ENCODE measurements at places on chromosomes 1 and 21.

DNA sequence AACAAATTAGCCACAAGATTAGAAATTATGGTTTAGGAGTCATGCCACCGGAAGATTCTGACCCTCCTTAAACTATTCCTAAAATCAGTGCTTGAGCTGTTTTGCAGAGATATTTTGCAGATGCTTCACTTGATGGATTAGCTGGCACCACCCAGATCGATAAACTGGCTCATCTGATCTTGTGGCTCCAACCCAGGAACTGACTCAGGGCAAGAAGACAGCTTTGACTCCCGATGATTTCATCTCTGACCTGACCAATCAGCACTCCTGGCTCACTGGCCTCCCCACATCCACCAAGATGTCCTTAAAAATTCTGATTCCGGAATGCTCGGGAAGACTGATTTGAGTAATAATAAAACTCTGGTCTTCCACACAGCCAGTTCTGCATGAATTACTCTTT is 221.6 kb downstream of the RHOU start:
- DNase-seq, result no peak

- no peak for DNase-seq
Measured at GRCh38 chr1:76577525-76578185, 289.6 kb upstream of the ST6GALNAC5 start.

DNA sequence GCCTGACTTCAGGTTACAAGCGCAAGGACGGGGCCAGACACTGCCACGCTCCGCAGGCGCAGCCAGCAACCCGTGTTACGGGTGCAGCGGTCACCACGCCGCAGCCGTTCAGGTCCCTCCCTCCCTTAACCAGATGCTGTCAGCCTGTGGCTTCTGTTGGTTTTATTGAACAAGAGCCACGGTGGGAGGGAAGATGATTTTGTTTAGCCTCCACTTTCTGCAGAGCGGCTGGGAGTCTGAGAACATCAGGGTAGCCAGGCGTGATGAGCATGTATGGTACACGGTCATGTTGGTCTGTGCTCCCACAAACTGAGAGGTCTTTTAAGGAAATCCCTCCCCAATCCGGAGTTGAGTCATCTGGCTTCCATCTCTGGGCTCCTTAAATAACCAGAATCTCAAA is 18.5 kb upstream of the ADARB1 start:
- DNase-seq, result no peak

DNA sequence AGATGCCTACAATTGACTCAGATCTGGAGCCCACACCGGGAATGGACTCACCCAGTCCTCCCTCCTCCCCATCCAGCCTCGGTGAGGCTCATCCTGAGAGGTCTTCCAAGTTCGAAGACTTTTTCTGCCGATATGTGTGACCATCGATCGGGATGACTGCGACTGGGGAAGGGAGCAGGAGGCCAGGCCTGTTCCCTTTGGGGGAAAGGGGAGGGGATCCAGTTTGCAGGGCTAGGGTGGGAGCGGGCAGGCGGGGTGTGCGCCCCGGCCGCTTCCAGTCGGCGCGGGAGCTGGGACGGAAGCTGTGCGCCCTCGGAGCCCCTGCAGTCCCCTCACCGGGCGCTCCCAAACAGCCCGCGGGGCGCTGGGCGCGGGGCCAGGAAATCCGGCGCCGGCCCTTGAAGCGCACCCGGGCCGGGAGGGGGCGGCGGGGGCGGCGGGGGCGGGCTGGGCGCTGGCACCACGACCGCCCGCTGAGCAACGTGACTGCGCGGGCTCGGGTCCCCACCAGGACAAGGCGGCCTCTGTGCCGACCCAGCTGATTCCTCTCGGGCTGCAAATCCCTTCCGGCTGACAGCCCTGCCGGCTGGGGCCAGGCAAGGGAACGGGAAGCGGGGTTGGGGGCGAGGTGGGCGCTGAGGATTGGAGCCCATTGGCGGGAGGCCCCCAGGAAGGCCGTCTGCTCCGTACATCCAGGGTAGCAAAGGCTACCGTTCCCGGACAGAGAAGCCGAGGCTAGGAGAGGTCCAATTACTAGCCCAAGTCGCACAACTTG is 103.9 kb downstream of the EBNA1BP2 start:
- DNase-seq, result no peak

GRCh38 chr1:210089855-210090254 is 142.7 kb upstream of the SERTAD4 start:
- DNase-seq, result no peak

DNA sequence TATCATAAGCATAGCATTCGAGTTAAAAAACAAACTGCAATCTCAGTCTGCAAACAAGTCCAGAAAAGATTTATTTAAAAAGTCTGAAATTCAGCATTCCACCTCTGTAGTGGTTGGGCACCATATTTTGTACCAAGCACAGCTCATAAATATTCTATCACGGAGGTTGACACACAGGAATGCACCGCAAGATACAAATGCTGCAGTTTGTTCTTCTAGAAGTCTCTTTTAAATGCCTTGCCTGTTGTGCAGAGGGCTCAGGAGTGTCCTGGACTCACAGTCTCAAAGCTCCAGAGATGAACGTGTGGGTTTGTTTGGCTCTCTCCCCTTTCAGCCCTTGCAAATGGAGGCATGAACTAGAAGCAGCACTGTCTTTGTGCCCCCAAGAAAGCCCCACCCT is 212.4 kb upstream of the USP24 start:
- DNase-seq, result no peak

- no peak for DNase-seq
Measured at GRCh38 chr1:36562181-36562685, 79.5 kb upstream of the CSF3R start.

DNA sequence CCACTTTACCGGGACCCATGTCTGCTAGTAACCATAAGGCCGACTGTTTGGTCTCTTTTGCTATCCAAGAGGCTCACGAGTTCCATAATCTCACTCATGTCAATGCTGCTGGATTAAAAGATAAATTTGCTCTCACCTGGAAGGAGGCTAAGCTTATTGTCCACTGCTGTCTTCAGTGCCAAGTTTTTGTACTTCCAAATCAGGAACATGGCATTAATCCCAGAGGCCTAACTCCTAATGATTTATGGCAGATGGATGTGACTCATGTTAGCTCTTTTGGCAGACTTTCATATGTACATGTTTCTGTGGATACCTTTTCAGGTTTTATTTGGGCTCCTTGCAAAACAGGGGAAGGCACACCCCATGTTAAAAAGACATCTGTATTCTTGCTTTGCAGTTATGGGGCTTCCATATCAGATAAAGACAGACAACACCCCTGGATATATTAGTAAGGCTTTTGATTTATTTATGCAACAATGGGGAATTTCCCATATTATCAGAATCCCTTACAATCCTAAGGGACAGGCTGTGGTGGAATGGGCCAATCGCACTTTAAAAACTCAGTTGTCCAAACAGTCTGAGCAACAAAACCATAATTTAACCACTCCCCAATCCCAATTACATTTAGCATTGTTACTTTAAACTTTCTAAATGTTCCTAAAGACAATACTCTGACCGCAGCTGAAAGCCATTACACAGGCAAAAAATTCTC is 162.7 kb downstream of the IER5 start:
- no peak for DNase-seq

DNA sequence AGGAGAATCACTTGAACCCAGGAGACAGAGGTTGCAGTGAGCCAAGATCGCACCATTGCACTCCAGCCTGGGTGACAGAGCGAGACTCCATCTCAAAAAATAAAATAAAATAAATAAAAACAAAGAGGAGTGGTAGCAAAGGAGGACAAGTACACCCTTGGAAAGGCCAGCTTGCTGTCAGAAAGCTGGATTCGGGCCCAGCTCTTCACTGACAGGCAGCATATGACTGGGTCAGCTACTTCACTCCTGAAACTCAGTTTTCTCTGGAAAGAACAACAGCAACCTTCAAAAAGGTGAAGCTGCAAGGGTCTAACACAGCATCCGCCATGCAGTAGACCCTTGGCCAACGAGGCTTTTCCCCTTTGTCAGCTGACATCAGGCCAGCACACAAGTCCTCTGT is 156.0 kb upstream of the TIAM1 start:
- DNase-seq, result no peak

- DNase-seq, result no peak
Measured at GRCh38 chr1:209945377-209945776, 7.4 kb downstream of the SYT14 start.

DNA sequence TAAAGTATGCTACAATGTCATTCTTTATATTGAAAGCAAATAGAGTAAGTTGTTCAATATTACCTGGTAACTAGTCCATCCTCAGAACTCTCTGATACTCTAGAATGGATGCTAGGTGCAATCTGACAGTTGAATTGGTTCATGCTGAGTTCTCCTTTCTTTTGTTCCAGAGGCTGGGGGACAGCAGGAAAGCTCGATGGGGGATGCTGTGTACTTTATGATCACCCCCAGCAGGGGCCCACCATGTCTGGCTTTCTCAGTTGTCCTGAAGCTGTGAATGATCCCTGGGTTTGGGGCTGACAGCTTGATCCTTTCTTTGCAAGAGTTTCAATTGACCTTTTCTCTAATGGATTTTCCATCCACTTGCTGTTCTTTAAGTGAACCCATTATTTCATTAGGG is 22.5 kb downstream of the FMN2 start:
- DNase-seq, result no peak

DNA sequence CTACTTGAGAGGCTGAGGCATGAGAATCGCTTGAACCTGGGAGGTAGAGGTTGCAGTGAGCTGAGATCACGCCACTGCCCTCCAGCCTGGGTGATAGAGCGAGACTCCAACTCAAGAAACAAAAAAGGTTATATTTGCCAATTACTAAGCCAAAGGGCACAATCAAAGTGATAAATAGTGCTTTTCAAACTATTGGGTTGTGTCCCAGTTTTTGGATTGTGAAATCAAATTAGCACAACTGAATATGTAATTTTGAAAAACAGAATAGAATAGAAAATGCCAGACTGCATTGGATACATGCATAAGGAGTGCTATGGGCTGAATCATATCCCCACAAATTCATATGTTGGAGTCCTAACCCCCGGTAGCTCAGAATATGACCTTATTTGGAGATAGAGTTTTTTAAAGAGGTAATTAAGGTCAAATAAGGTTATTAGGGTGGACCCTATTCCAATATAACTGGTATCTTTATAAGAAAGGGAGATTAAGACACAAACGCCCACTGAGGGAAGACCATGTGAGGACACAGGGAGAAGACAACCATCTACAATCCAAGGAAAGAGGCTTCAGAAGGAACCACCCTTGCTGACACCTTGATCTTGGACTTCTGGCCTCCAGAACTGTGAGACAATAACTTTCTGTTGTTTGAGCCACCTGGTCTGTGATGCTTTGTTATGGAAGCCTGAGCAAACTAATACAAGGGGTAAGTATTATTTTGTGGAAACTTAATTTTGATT is 42.9 kb upstream of the HUNK start:
- no peak for DNase-seq

GRCh38 chr1:3159996-3160395 is 91.0 kb downstream of the PRDM16 start:
- no peak for DNase-seq

DNA sequence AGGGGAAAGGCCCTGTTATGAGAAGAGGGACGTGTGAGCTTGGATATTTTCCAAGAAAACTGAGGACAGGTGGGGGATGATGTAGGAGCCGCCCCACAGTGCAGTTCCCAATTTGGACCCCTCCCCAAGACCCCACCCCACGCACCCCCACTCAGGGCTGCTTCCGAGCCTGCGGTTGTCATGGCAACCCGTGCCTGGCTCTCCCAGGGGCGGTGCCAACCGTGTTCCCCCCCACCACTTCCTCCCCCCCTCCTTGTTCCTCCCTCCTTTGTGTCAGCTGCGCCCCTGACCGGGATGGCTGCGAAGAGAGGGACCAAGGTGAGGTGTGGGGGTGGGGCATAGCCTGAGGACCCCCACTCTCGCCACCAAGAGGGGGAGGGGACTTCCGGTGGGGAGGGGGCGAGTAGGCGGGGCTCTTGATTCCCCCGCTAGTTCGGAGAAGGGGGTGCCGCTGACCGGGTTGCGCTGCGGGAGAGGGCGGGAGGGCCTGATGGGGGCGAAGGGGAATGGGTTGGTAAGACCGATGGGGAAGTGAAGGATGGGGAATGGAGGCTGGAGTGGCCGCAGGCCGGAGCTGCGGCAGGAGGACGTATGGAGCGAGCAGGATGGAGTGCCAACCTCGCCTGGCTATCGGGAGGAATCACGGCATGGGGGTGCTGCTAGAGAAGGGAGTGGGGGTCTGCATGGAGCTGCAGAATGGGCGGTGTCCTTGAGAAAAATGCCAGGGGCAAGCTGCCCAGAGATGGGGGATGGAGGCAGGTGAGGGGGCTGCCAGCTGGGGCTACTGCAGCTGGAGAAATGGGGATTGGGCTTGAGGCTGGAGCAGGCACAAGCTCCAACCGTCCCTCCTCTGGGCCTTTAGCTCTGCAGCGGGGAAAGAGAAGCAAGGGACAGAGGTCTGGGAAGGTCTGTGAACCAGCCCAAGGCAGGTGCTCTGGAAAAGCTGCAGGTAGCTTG is 953 bp downstream of the TRIM46 start:
- DNase-seq, result peak; percentile 57

DNA sequence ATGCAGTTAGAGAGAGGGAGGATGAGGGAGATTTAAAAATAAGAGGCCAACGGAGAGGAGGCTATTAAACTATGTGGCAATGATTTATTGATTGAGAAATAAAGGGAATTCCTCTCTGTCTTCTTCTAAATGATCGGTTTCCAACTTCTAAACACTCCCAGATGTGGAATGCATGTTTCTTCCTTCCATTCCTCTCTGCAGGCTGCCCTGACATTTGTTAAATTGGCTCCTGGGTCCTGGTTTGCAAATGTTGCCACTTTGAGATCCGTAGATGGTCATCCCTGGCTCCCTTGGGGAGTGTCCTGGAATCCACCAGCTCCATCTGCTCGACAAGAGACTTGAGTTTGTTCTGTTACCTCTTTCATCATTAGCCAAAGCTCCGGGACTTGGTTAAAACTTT is 10.3 kb upstream of the C1orf198 start:
- no peak for DNase-seq
